Stimulated activated CD8-positive, alpha-beta memory T cell treated with anti-CD3 and anti-CD28 coated beads, Interleukin-4, amount 100 ng/mL, for 1 hour (primary cell): ENCODE measurements at places on chromosomes 1 and 21.
A peak's percentile ranks its signal among the peaks of the same experiment; 100 is the strongest.

DNA sequence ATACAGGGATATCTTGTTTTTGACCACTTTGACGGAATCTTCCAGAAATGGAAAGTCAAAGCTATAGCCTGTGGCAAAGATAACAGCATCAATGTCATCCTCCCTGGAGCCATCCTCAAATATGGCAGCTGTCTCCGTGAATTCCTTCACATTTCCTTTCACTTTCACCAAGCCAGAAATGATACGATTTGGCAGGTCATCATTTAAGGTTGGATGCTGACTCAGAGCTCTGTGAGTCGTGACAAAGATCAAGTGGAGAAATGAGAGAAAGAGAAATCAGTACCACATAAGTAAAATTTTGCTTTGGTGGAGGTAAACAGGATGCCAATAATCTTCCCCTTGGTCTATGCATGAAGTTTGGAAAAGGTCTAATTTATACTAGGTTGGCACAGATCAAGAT is 23.9 kb downstream of the FMO5 start:
- DNase-seq: no peak

DNA sequence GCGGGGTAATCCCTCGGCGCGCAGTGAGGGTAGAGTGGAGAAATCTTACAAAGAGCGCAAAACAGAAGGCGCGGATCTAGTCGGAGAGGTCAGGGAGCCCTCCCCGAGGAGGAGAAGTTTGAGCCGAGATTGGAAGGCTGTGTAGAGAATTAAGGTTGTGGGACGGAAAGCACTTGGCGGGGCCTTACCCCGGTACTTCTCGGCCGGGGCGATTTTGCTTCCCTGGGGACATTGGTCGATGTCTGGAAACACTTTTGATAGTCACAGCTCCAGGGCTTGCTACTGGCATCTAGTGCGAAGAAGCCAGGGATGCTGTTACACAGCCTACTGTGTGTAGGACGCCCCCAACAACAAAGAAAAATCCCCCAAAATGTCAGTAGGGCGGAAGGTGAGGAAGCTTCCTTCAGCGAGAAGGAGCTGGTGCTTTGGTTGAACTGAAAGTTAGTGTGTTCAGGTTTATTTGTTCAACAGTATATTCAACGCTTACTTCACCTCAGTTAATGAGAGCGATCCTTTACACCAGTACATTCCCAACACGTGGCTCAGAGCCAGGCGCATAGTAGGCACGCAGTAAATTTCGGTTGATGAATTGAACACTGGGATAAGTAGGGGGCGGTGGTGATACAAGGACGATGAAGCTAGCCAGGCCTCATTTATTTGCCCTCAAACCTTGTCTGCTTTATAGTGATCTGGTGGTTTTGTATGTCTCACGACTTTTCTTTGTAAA is 807 bp downstream of the CEP85 start:
- DNase-seq: no peak

- no peak for DNase-seq
These were observed 90.0 kb downstream of the CASZ1 start for GRCh38 chr1:10706376-10706913.

DNA sequence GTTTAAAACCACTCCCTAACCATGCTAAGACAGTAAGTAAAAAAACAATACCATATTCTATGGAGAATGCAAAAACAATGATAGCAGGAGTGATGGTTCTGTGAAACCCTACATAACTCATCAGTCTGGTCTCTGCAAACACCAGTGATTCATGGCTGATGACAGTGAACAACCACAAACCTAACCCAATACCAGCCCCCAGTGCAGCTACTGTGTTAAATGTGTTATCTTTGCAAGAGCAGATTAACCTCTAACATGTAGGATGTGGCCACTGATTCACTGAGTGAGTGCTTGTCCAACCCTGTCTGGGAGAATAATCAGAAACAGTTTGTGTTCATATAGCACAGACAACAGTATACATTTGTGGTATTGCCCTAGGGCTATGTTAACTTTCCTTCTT is 100.2 kb upstream of the COG2 start:
- DNase-seq: no peak

GRCh38 chr1:247475793-247476192 is 17.9 kb upstream of the OR2B11 start:
- no peak for DNase-seq

GRCh38 chr1:202888221-202888530 is 773 bp downstream of the RABIF start:
- DNase-seq: no peak

DNA sequence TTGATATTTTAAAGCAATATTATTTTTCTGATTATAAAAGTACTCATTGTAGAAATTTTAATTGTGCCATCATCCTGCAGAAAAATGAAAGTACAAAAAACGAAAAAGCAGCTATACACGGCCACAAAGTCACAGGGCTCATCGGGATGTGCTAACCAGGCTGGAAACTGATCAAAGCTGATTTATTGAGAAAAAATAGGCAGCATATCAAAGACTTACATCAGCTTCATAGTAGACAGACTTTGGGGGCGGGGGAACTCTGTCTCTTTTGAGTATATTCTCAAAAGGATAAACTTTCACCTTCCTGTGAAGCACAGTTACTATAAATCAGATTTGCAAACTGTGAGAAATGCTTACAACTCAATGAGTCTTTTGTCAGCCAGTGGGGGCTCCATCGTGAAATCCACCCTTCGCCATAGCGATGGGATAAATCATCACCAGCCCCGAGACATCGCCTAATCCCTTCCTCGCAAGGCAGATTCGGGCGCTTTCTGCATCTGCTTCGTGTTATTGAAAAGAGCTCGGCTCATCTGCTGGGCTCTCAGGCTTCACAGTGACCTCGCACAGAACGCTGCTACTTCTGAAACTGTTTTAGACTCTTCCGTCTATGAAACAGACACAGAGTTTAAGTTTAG is 69.2 kb upstream of the ERG start:
- DNase-seq: no peak

GRCh38 chr1:33182896-33183295 is 1.1 kb upstream of the TRIM62 start:
- no peak for DNase-seq

- no peak for DNase-seq
These were observed 125.3 kb upstream of the HMGB4 start for GRCh38 chr1:33738536-33738935.

GRCh38 chr1:8011016-8011415 is 15.1 kb downstream of the ERRFI1 start:
- no peak for DNase-seq

- no peak for DNase-seq
These were observed 33.0 kb downstream of the KCNC4 start for GRCh38 chr1:110243146-110243545.

DNA sequence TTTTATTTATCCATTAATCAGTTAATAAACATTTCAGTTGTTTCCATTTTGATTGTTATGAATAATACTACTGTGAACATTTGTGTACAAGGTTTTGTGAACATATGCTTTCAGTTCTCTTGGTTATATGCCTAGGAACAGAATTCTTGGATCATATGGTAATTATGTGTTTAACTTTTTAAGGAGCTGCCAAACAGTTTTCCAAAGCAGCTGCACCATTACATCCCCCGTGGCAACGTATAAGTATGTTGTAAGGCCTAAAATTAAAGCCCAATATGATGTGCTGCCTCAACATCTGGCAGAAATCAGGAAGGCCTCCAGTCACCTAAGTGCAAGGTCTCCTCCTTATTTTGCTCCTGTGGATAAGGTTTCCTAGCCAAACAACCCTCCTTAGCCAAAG is 235.6 kb upstream of the CACYBP start:
- DNase-seq: no peak

DNA sequence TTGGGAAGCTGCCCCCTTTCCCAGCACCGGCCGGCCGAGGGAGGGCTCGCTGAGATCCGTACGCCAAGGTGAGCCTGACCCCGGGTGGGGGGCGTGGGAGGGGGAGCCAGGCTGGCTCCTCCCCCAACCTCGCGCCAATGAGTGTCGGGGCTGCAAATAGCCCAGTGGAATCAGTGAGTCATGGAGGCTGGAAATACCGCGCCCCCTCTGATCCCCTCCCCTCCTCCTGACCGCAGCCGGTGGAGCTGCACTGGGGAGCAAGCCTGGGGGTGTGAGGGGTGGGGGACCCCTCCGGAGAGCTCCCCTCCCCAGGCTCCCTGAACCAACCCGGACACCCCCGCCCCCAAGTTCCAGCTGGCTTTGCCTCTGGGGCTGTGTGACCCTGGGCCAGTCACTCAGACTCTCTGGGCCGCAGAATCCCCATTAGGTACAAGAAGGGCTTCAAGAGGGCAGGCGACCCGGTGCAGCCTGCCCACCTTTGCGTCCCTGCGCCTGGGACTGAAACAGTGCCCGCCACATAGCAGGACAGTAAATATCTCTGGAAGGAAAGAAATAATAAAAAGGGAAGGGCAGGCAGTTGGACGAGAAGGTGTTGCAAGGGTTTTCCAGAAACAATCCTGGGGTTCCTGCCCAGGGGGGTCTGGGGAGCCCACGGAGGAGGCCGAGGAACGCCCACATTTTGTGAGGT is 4.5 kb downstream of the HSPB7 start:
- no peak for DNase-seq

GRCh38 chr1:208007938-208008342 is 97.0 kb upstream of the CD34 start:
- DNase-seq: no peak

GRCh38 chr1:36397378-36398230 is at the start of gene LSM10:
TSS of gene LSM10 (minus strand) at chr1:36397908. CDS start at chr1:36394129, 3,779 bp downstream.
- peak; percentile 77 for DNase-seq

DNA sequence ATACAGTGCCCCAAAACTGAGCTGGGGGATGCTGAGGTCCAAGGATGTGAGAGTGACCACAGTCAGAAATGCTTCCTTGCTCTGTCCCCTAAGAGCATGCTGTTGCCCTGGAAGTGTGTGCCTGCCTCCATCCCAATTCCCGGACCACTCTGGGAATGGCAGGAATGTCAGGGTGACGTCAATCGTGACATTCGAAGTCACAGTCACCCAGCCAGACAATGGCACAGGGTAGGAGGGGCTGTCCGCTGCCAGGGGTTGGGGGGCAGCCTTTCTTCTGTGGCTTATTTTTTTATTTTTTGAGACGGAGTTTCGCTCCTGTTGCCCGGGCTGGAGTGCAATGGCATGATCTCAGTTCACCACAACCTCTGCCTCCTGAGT is 22.3 kb downstream of the MEF2D start:
- DNase-seq: no peak

GRCh38 chr1:24932725-24933294 is 2.7 kb upstream of the RUNX3 start:
- DNase-seq: no peak

- DNase-seq: no peak
These were observed 673.7 kb upstream of the BRINP3 start for GRCh38 chr1:191151321-191151807.

DNA sequence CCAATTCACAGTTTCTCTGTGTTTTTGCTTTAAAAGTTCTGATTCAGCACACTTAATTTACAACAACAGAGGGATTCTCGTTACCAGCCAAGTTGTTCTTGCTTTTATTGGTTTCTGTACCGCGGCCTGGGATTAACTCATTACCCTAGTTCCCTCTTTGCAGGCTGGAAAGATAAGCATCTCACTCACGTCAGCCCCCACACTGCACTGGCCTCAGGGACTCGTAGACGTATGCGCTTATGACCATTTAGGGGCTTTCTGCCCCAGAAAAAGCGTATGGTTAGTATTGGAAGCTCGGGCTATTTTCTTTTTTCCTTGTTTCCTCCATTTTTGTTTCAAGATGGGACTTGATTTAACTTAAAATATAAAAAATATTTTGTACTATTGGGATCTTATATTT is 76.0 kb downstream of the POFUT2 start:
- DNase-seq: no peak

- DNase-seq: no peak
These were observed 108.9 kb upstream of the FMN2 start for GRCh38 chr1:239982762-239983161.

- no peak for DNase-seq
These were observed 9.9 kb upstream of the ABCD3 start for GRCh38 chr1:94408104-94408830.

DNA sequence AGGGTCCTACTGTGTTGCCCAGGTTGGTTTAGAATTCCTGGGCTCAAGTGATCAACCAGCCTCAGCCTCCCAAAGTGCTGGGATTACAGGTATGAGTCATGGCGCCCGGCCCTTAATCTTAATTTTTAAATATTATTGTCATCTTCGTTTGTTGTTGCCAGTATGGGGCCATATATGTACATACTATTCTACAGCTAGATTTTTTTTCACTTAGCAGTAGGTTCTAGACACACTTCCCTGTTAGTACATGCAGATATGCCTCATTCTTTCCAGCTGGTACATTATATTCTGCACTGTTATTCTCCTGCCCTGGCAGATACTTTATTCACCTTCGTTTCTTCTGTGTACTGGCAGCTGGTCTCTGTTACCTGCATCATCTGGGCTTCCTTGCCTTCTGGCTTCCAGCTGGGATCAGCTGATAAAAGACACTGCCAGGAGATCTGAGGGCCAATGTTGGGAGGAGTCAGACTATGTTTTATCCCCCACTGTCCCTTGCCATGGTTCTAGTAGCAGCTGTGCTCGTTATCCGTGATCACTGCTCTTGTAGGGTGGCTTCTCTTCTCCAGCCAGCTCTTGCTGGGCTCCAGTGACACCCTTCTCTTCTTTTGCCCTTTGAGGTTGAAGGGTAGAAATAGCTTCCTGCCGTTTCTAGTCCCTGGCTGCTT is 24.7 kb downstream of the ST3GAL3 start:
- no peak for DNase-seq

- peak; percentile 17 for DNase-seq
These were observed 79.5 kb downstream of the BEND5 start for GRCh38 chr1:48697066-48697707.

- no peak for DNase-seq
These were observed 1.8 kb downstream of the ROR1 start for GRCh38 chr1:63775418-63776127.

GRCh38 chr1:196649990-196650389 is 1.9 kb upstream of the CFH start:
- DNase-seq: no peak
